ENCODE measurements at places on chromosomes 3 and 15.

DNA sequence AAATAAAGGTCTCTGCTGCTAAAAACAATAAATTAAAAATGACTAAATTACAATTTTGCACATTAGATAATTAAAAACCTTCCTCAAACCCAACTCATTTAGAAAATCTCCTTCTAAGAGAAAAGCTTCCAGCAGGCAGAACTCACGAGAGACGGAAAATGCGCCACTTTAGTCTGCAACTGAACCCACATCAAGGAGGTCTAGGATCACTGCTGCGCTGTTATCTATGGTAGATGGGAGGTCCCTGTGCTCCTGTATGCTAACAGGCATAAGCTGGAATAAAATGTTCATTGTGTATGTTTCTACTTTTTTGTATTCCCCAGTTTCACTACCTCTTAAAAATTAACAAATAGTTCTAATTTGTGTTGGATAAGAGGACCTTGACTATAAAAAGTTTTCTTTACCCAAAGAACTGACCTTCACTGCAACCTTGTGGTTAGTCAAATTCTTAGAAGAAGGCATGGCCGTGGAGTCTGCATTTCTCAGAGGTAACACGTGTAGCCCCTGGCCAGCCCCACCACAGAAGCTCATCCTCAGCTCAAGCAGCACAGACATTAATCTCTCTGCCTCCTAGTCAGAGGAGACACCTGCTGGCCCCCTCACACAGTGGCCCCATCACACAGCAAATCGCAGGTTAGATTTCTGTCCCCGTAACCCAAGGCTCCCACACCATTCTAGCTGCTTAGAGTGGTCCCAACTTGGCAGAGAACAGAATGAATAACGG lies 22.3 kb downstream of the STIMATE start:
- DNase-seq, result no peak

DNA sequence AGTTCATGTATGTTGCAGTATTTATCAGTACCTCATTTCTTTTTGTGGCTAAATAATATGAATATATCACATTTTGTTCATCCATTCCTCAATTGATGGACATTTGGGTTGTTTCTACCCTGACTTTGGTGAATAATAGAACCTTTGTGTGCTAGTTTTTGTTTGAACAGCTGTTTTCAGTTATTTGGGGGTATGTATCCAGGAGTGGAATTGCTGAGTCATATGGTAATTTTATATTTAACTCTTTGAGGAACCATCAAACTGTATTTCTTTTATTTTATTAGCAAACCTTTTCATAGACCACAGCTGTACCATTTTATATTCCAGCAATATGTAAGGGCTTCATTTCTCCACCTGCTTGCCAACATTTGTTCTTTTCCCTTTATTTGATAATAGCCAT lies 38.4 kb upstream of the RBM5 start:
- no peak for DNase-seq

GRCh38 chr3:25508901-25509300 lies 80.8 kb downstream of the RARB start:
- no peak for DNase-seq

DNA sequence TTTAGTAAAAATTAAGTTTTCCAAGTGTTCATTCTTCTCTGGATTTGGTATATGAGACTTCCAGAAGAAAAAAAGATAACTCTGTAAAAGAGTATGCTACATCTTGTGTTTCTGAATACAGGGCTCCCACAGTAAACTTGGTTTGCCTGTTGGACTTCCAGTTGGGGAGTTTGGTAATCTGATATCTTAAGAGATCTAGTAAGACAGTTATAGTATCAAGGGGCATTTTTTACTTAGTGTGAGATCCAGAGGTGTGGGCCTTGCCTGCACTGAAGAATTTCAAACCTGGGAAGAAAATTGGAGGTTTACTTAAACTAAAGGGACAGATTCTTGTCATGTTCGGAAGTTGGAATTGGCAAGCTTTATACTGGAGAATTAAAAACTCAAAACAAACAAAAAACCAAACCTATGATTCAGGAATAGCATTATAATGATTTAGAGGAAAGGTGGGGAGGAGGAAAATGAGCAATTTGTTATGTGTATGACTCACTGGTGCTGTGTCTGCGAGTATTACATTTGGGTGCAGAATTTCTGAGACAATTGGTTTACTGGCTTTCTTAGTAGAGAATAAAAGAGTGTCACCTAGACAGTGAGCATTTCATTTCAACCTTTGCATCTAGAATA lies 58.9 kb upstream of the ULK4 start:
- DNase-seq, result no peak

DNA sequence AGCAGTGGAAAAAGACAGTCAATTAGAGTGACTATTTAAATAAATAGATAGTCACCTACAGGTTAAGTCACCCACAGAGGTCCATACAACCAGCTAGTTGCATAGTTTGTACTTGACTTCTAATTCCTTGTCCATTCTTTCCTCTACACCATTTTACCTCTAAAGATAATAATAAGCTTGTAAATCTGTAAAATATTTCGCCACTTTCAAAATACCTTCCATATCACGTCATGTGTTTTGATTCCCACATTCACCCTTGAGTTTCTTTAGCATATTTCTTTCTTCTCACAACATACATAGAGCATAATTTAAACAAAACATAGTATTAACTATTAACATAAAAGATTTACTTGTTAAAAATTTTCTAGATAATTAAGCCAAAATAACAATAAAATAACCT lies 689.6 kb downstream of the MECOM start:
- DNase-seq, result no peak
